ENCODE measurements at places on chromosomes 1 and 21.

DNA sequence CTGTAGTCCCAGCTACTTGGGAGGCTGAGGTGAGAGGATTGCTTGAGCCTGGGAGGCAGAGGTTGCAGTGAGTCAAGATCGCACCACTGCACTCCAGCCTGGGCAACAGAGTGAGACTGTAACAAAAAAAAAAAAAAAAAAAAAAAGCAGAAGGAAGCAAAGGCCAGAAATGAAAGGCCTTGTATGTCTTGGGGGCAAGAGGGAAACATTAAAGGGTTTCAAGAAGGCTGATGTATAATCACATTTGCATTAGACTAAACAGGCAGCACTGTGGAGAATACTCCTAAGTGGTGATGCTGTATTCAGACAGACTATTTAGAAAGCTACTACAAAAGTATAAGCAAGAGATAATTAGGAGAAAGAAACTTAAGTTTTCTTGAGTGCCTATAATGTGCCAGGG is 10.4 kb downstream of the ANP32E start:
- DNase-seq: no peak

- no peak for DNase-seq
These were observed 104.8 kb downstream of the RGS2 start for GRCh38 chr1:192913683-192914082.

GRCh38 chr1:173117761-173118160 is 67.0 kb upstream of the TNFSF18 start:
- no peak for DNase-seq

DNA sequence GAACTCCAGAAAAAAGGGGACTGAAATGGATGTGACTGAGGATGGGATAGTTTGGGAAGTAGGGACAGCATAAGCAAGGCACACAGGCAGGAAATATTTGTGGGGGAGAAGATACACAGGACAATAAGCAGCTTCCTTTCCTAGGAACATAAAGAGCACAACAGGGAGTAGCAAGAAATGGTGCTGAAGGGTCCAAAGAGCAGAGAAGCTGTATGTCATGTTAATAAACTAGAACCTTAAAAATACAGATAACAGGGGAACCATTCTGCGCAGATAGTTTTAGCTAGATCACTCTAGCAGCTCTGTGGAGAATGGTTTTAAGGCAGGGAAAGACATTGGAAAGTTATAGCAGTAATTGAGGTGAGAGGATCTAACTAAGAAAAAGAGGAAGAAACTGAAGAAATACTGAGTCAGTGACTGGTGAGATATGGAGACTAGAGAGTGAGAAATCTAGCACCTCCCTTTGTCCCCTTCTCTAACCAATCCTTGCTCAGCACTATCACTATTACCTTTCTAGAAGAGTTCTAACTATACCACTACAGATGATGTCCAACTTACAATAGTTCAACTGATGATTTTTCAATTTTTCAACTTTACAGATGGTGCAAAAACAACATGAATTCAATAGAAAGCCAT is 95.0 kb downstream of the CDC42BPA start:
- no peak for DNase-seq

- DNase-seq: no peak
These were observed 104.3 kb downstream of the GPATCH2 start for GRCh38 chr1:217526636-217527035.

GRCh38 chr1:167430134-167430848 is 88.0 kb downstream of the CD247 start:
- no peak for DNase-seq

DNA sequence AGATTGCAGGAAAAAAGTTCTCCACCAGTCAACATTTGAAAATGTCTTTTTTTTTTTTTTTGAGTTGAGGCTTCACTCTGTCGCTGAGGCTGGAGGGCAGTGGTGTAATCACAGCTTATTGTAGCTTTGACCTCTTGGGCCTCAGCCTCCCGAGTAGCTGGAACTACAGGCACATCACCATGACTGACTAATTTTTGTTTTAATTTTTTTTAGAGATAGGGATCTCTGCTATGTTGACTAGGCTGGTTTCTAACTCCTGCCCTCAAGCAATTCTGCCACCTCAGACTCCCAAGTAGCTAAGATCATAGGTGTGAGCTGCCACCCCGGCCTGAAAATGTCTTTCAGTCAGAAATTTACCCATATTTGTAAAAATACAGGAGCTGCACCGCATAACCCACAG is 30.6 kb upstream of the USP24 start:
- no peak for DNase-seq

Data from HFF-Myc (cell line).